ENCODE measurements at places on chromosomes 12 and 14. TPM values are rescaled to one million over a fixed set of nuclear protein-coding genes. Genes with fewer than 3 reads are reported as not detected.

Gene FZD10
- 0.04 TPM for polyA plus RNA-seq

Gene UNC79
- 0.07 TPM for polyA plus RNA-seq

Gene RALGAPA1
- 28.2 TPM for polyA plus RNA-seq

Gene PTGDR
- 0.33 TPM for polyA plus RNA-seq

Gene CORO1C
- polyA plus RNA-seq, result 25.5 TPM

Gene SPTSSA
- 30.7 TPM for polyA plus RNA-seq

Gene RASSF9
- polyA plus RNA-seq, result 0.84 TPM

Gene SYNDIG1L
- polyA plus RNA-seq, result 0.03 TPM

Gene GLS2
- 0.59 TPM for polyA plus RNA-seq

Gene RNASE8
- polyA plus RNA-seq, result not detected

Gene SMCO2
- polyA plus RNA-seq, result not detected

Gene SLC25A47
- polyA plus RNA-seq, result not detected

Gene TPH2
- not detected for polyA plus RNA-seq

Gene NIN
- 4.0 TPM for polyA plus RNA-seq

Gene EIF5
- polyA plus RNA-seq, result 56.7 TPM

Gene ARG2
- polyA plus RNA-seq, result 0.22 TPM

Data from heart right ventricle (tissue), 16 donors.